CD4-positive, CD25-positive, alpha-beta regulatory T cell (primary cell): ENCODE measurements at places on chromosomes 12 and 14. TPM values are rescaled to one million over a fixed set of nuclear protein-coding genes. Genes with fewer than 3 reads are reported as not detected.

COX8C gene
- 0.47 TPM for polyA plus RNA-seq

DNA sequence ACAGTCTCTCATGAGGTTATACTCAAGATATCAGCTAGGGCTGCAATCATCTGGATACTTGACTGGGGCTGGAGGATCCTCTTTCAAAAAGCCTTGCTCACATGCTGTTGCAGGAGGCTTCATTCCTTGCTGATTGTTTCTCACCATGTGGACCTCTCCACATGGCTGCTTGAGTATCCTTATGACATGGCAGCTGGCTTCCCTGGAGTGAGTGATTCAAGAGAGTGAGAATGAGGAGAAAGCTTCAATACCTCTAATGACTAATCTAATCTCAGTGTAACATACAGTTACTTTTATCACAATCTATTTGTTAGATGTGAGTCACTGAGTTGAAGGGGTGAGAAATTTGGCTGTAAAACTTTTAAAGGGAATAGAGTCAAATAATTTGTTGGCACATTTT, 14.4 kb upstream of the SDR39U1 start:
- no peak for DNase-seq

TMEM121 gene
- polyA plus RNA-seq, result 5.8 TPM

- DNase-seq, result peak; percentile 48
Observed at GRCh38 chr14:89641495-89642175, 224.6 kb upstream of the FOXN3 start.

- DNase-seq, result no peak
Observed at GRCh38 chr14:25488961-25489360, 439.0 kb upstream of the STXBP6 start.

- no peak for DNase-seq
Observed at GRCh38 chr14:20555845-20556244, 5.0 kb downstream of the RNASE9 start.
